ENCODE measurements at places on chromosomes 2 and 18. TPM values are rescaled to one million over a fixed set of nuclear protein-coding genes. Genes with fewer than 3 reads are reported as not detected.
A peak's percentile ranks its signal among the peaks of the same experiment; 100 is the strongest.

GRCh38 chr18:55136864-55137263, 177.6 kb upstream of the CCDC68 start:
- DNase-seq = no peak

- no peak for DNase-seq
Observed at GRCh38 chr2:226515344-226516055, 284.1 kb downstream of the IRS1 start.

DNA sequence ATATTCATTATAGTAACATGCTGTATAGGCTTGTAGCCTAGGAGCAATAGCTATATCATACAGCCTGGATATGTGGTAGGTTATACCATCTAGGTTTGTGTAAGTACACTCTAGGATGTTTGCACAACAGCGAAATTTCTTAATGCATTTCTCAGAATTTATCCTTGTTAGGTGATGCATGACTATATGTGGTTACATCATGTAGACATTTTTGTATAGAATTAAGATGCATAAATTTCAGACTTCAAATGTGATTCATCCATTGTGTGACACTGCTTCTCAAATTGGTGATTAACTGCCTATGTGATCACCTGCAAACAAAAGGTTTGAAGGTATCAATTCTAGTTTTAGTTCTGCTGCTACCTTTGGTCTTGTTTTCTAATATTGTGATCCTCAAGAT, 1787.0 kb upstream of the PIK3C3 start:
- no peak for DNase-seq

GRCh38 chr18:75010689-75011088, 198.2 kb downstream of the PTGR3 start:
- DNase-seq = no peak

- DNase-seq = no peak
Observed at GRCh38 chr2:52383541-52383940, 1351.6 kb upstream of the NRXN1 start.

DNA sequence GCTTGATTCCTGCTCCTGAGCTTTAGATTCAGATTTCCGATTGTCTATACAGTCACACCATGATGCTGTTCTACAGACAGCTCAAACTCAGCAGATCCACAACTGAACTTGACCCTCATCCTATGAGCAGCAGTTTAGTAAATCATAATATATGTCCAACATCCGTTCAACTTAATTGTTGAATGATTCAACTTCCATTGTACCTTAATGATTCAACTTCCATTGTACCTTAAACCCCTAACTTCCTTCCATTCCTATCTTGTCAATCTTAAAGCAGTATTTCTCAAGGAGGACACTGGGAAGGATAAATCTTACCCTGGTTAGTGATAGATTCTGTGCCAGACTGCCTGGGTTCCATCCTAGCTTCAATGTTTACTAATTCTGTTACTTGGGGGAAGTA, 60.1 kb downstream of the PIGN start:
- no peak for DNase-seq

DNA sequence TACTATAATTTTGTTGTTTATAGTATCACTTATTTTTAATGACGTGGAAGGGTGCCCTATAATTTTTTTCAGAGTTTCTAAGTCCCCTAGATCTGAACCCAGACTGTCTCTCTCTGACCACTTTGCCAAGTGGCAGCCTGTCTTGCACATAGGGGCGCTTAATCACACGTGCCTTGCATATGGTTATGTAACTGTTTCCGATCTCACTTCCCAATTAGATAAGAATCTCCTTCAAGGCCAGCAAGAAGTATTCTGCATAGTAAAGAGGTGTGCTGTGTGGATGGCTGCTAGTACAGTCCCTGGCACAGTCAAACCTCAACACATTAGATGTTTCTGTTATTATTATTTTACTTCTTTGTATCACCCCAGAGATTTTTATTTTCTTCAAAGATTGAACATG, 197.8 kb upstream of the SIX2 start:
- DNase-seq = no peak

GRCh38 chr2:195657634-195658540, 861 bp downstream of the SLC39A10 start:
- peak; percentile 76 for DNase-seq

GRCh38 chr2:27275211-27276150, at the start of gene DNAJC5G:
Gene DNAJC5G (plus strand): TSS chr2:27275433. CDS start chr2:27276729, 1,296 bp downstream.
- no peak for DNase-seq

DNA sequence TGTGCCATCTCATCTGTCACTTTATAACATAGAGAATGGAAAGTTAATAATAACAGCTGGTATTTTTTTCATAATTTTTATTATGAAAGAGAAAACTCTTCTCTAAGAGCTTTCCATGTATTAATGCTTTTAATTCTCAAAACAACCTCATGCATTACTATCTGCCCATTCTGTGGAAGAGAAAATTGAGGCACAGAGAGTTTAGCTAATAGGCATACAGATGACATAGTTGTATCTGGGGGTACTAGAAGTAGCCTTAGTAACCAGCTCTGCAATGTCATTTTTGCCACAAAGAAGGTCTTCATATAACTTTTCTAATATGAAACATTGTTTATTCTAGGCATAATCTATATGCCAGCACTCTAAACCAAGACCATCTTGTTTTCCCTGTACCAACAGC, 36.3 kb upstream of the COBLL1 start:
- no peak for DNase-seq

DNA sequence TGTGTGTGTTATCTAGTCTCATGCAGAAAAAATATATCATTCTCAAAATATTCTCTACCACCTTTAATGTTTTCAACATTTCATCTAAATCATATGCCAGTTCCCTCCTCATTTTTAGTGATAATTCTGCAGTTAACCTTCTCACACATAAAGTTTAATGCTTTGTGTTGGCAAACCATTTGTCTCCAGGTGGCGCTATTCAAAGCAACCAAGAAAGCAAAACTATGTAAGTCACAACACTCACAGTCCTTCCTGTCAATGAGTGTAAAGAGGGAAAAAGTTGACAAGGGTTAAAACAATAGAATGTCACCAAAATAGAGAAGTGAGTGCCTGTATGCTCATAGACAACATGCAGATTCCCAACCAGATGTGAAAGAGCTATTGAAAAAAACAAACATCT, 961.6 kb upstream of the LRRTM1 start:
- peak; percentile 12 for DNase-seq

DNA sequence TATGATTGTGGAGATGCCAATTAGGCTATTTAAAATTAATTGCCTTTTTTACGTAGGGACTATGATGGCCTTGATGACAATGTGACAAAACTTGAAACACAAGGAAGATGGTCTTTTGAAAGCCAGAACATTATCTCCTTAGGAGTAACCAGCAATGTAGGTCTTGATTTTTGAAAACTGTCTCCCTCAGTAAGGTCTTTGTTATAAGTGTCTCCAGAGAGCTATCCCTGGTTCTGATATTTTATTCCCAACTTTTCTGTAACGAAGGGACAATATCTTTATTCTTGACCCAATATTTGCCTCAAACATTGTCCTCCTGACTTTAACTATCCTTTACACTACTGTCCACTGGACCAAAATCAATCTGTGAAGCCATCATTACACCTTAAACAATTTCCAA, 493.2 kb downstream of the CCDC85A start:
- no peak for DNase-seq

- peak; percentile 88 for DNase-seq
Observed at GRCh38 chr2:219736209-219736608, 108.8 kb downstream of the SLC4A3 start.

- DNase-seq = no peak
Observed at GRCh38 chr2:112793449-112793978, 9.2 kb upstream of the IL1A start.

DNA sequence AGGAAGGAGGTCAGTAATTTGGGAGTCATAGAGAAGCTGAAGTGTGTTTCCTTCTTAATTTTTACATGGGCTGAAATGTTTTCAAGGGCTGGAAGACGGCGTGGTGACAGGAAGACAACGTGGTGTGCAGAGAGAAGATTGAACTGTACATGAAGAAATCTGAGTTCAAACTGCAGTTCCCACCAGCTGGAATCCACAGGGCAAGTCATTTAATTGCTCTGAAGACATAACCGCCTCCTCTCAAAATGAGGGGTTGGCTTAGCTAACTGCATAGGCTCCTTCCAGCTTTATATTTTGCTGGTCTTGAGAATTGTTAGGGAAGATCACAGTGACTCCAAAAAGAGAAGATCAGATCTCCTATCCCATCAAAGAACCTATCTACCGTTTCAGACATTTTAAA, 103.9 kb downstream of the SLC8A1 start:
- no peak for DNase-seq

GRCh38 chr2:113376913-113377445, 60.5 kb upstream of the ZNG1B start:
- DNase-seq = no peak

DNA sequence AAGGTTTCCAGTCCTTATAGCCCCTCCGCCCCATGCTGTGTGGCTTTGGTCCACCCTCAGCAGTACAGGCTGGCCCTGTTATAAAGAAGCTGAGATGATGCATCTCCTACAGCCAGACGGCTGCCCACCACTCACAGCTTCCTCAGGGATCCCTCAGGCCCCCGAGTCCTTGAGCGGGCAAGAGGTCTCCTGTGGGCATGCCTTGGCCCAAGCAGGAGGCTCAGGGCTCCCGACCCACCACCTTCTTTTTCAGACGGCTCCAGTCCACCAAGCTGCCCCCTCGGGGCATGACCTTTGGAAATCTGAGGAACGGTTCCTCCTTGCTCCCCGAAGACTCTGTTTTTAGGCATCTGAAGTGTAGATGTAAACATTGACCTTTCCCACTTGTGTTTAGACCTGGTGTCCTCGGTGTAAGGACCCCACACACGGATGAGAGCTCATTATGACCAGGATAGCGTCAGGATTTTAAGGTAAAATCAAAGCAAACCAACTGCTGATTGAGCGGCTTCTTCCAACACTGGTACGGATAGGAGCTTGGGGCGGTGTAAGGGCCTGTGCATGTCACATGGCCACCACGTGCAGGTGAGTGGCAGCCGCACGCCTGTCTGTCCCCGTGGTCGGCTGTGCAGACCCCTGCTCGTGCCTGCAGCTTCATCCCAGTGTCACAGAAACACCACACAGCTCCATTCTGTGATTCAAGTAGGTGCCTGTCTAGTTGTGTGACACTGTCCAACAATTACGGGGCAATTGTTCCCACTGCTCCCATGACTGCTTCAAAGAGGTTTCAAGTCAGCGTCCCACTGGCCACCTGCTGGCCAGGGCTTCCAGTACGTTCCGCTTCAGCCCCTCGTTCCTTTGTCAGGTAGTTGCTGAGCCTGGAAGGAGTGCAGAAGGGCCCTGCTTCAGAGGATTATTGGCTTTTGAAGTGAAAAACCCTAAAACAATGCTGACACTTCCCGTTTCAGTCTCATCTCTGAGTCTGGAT, 74.7 kb downstream of the NDUFA10 start:
- no peak for DNase-seq

DNA sequence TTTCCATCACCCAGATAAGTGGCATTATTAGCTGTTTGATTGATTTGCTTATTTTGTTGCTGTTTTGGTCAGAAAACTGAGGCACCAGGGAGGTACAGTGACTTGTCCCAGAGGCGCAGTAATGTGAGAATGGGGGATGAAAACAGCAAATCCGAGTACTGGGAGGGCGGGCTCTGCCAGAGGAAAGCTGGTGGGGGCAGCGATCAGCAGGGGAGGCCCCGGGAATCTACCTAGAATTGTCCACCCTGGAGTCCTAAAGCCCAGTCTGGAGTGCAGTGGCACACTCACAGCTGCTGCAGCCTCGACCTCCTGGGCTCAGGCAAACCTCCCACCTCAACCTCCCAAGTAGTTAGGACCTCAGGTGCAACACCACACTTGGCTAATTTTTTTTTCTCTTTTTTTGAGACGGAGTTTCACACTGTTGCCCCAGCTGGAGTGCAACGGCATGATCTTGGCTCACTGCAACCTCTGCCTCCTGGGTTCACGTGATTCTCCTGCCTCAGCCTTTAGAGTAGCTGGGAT, 17.0 kb upstream of the PTMA start:
- DNase-seq = no peak

GRCh38 chr2:135817466-135817865, 19.5 kb downstream of the LCT start:
- no peak for DNase-seq

DNA sequence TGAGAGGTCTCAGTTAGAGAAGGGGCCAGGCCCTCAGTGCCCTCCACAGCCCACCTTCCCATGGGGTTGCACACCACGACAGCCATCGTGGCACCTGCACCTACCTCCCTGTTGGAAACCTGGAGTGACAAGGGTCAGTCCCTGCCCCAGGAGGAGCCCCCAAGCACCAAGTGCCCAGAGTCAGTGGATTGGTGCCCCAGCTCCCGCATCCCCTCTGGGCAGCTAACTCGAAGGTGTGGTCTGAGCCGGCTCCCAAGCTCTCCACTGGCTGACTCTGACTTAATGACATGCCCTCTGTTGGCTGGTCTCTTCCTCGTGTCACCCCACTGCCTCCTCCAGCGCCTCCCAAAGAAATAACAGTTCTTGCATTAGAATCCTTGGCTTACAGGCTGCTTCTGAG, 116.4 kb downstream of the NDUFA10 start:
- DNase-seq = no peak

DNA sequence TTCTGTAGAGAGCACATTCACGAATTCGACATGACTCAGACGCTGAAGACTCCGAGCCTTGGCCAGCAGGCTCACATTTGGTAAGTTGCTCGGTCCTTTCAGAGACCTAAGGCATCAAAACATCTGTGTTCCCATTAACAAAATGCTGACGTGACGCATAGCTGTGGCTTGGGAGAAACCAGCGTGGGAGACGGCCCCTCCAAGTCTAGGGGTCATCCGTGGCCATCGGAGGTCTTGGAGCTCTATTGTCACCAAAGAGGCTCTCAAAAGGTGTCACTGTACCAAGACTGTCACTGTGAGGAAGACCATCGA, 14.9 kb downstream of the FBLN7 start:
- DNase-seq = no peak

GRCh38 chr2:1839066-1839756, 94.9 kb upstream of the PXDN start:
- DNase-seq = no peak

DNA sequence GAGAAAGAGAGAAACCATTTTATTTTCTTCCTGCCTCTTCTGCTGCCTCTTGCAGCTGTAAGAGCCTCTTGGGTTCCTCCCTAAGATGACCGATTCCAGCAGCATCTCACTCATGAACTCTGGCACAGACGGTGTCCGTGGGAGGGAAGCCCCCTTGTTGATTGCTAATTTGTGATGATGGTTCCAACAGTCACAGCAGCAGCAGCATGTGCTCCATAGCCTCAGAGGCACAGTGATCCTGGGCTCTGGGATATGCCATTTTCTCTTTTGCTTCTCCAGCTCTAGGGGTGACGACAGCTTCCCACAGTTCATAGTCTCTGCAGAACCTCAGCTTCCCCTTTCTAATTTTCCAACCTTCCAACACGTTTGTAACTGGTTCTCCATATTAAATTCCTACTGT, 324.2 kb upstream of the HS6ST1 start:
- no peak for DNase-seq

The VWC2L gene
- polyA plus RNA-seq = 0.18 TPM

The TNS1 gene
- 64.9 TPM for polyA plus RNA-seq

The TEKT4 gene
- 0.20 TPM for polyA plus RNA-seq

The ABCB6 gene
- 42.6 TPM for polyA plus RNA-seq

The ASXL2 gene
- 23.2 TPM for polyA plus RNA-seq

The AQP12A gene
- not detected for polyA plus RNA-seq

The SERPINB3 gene
- 0.12 TPM for polyA plus RNA-seq

The REG3A gene
- polyA plus RNA-seq = not detected

The CRYGD gene
- not detected for polyA plus RNA-seq

The ACADL gene
- polyA plus RNA-seq = 31.5 TPM

The SCN2A gene
- polyA plus RNA-seq = 2.7 TPM

The ZNF397 gene
- 89.5 TPM for polyA plus RNA-seq

The ZNF892 gene
- polyA plus RNA-seq = 7.6 TPM

The AQP12B gene
- polyA plus RNA-seq = 0.35 TPM

The COL3A1 gene
- polyA plus RNA-seq = 914 TPM

All from left kidney (tissue), 8 donors.